Left ventricle myocardium inferior (tissue), 1 donor: ENCODE measurements at places on chromosomes 1 and 21. TPM values are rescaled to one million over a fixed set of nuclear protein-coding genes. Genes with fewer than 3 reads are reported as not detected.
A peak's percentile ranks its signal among the peaks of the same experiment; 100 is the strongest.

DNA sequence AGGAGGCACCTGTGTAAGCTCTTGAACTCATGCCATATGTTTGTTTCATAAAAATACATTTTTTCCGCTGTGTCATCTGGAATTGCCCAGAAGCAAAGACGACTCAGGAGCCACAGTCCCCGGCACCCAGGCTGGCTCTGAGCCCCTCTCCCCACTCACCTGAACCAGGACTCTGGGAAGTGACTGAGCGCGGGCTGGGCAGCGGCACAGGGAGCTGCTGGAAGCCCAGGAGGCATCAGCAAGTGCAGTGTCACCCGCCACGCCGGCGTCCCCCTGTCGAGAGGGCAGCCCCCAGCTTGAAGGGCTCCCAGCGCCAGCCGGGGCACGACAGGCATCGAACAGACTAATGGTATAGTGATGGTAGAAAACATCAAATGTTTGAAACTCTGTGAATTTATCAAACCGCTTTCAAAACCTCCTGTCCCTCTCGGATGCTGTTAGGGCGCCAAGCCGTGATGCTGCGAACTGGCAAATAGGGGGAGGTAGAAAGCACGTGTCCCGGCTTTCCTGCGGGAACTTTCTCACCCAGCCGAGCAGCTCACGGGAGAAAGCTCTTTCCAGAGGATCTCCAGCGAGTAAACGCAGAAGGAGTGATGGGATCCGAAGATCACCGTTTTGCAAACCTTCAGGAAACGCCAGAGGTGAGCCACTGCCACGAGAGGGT lies 57.8 kb upstream of the COL18A1 start:
- no peak for DNase-seq

GRCh38 chr1:77347646-77348045 lies 65.8 kb downstream of the AK5 start:
- DNase-seq, result no peak

DNA sequence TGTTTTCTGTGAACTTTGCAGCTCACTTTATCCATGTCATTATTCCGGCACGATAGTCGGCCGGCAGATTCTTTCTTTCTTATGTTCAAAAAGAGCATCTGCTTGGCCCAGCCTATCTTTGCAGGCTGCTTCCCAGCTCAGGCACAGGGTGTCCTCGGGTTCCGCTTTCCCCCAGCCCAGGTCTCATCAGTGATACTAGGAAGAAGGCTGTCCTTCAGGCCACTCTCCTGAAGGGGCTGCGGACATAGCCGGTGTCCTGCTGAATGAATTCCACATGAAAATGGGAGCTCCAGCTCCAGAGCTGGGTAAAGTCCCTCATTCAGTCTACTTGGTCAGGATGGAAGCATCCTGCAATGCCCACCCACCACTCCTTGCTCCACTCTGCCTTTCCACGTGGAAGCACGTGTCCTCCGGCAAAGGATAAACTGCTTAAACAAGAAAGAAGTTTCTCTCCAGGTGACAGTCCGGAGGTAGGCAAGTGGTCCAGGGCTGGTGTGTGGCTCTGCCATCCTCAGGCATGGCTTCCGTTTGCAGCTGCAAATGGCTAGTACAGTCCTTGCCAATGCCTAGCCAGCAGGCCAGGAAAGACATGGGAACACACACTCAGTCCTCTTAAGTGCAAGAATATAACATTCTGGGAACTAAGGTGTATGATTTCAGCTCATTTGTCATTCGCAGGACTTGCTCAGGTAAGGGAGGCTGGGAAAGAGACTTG lies 161.0 kb downstream of the TRIM33 start:
- DNase-seq, result no peak

DNA sequence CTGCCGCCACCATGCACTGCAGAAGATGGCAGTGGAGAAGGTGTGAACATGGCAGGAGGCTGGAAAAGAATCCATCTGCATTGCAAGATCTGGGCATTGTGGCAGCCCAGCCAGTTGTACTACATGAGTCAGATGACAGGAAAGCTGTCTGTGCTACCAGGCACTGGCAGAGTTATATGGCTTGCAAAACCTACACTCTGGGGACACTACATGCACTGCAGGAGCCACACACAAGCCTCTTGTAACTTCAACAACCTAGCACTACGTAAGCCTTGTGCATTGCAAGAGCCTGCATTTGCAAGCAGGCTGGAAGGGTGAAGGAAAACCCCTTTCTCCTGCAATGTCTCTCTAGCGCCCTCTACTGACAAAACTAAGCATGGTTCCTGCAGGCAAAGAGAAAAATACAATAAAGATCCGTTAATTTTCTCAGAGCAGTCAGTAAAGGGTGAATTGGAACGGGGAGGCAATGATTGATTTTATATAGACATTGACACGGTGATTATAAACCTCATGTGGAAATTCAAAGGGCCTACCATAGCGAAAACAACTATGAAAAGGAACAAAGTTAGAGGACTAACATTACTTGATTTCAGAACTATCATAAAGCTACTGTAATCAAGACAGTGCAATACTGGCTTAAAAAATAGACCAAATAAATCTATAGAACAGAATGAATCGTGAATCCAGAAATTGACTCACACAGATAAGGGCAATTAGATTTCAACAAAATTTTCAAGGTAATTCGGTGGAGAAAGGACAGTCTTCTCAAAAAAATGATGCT lies 26.2 kb upstream of the DYNLT5 start:
- DNase-seq, result peak; percentile 14

GRCh38 chr1:14546416-14546815 lies 52.1 kb upstream of the KAZN start:
- no peak for DNase-seq

- peak; percentile 91 for DNase-seq
Observed at GRCh38 chr1:159854693-159855192, 7.7 kb downstream of the VSIG8 start.

The AJAP1 gene
- 0.16 TPM for total RNA-seq

The TFAP2E gene
- 0.30 TPM for total RNA-seq

The SPRR2G gene
- total RNA-seq, result not detected

The BTBD8 gene
- total RNA-seq, result 4.0 TPM
